Fibroblast of skin of abdomen (primary cell): ENCODE measurements at places on chromosomes 3 and 15.

DNA sequence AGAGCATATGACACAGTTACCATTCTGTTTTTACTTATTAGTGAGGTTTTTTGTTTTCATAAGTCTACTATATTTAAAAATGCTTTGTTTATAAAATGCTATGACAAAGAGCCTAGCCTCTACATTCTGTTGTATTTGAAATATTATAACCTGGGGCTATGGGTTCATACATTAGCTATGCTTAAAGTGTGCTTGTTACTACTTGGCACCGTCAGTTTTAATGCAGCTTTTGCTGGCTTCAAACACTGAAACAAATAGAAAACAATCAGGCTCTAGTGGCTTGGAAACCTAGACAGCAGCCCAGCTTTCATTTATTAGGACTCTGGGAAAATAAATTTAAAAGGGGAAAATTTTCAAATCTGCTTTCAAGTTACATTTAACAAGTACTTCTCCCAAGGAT is 635.9 kb downstream of the CADM2 start:
- DNase-seq: no peak

- no peak for DNase-seq
These were observed 70.2 kb upstream of the GADL1 start for GRCh38 chr3:30964612-30965011.

DNA sequence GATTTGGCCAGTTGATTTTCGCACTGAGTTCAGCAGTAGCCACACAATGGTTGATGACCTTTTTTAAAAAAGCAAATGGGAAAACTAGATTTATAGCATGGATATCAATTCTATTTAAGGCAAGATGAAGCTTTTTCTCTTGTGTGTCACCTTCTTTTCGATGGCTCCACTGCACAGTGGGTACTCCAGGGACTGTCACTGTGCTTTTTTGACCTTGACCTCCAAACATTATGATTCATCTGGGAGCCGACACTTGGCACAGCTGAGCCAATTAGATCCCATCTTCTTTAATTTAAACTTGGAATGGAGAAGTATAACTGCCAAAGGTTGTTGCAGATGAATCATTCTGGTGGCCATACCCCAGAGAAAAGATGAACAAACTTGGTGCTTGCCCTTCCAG is 367.3 kb downstream of the EPHA6 start:
- no peak for DNase-seq

GRCh38 chr3:12799525-12800440 is 3.3 kb downstream of the CAND2 start:
- no peak for DNase-seq

- no peak for DNase-seq
These were observed 21.7 kb downstream of the TMEM40 start for GRCh38 chr3:12737319-12737718.

GRCh38 chr3:37137516-37137915 is 36.9 kb downstream of the LRRFIP2 start:
- peak; percentile 23 for DNase-seq

GRCh38 chr3:31054032-31054431 is 159.6 kb upstream of the GADL1 start:
- DNase-seq: no peak

- DNase-seq: no peak
These were observed 64.4 kb downstream of the ATP13A5 start for GRCh38 chr3:193314161-193314560.

GRCh38 chr15:59158701-59159034 is 48.0 kb upstream of the LDHAL6B start:
- no peak for DNase-seq

- DNase-seq: peak; percentile 50
These were observed 132.6 kb upstream of the LIPC start for GRCh38 chr15:58298879-58299850.

DNA sequence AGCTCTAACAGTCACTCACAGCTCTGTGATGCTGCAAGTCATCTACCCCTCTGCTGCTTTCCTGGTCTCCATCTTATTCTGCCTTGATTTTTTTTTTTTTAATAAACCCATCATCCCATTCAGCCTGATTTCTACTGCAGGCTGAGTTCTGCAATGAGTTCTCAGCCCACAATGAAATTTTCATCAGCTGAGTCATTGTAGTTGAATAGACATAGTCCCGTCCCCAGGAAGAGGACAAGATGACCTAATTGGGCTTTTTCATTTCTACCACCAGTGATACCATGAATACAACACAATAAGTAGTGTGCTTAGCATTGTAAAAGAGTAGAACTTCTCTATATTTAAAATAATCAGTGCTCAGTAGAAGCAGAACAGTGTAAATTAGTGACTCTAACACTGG is 59.3 kb downstream of the C3orf85 start:
- DNase-seq: peak; percentile 34

GRCh38 chr15:22939051-22939450 is 41.1 kb downstream of the CYFIP1 start:
- no peak for DNase-seq

- DNase-seq: no peak
These were observed 87.7 kb upstream of the ABHD17C start for GRCh38 chr15:80607287-80607980.

DNA sequence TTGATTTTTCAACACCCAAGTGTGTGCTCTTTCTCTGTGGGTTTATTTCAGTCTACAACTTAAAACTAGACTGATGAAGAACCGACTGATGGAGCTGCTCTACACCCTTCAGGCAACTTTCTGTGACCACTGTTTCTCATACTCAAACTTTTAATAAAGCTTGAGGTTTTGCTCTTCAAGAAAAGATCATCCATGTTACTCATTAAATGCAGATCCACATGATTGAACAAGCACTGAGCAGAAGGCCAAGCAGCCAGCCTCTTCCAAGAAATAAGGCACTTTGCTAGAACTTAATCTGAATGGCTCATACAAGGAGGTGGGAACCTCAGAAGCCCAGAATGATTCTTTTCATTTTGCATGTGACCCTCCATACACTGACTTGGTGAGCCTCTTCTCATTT is 8.7 kb downstream of the SLC27A2 start:
- no peak for DNase-seq

DNA sequence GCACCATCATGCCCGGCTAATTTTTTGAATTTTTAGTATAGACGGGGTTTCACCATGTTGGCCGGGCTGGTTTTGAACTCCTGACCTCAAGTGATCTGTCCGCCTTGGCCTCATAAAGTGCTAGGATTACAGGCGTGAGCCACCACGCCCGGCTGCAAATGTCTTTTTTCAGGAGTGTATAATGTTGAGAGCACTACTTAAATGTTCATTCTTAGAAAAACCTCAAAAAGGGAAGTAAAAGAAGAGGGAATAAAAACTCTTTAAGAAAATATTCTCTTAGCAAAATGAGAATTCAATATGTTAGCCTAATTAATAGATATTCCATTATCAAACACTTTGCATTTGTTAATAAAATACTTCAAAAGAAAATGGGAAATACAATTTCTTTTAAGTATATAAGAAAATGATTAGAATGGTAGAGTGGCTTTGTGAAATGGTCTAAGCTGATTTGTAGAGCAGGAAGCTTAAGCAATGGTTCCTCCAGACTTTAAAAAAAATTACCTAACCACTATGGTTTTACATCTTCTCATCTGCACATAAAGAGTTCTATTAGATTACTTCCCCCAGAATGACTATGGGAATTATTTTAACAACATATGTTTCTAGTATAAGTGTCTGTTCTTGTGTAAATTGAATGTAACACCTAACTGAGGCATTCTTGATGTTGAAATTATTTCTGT is 226.7 kb upstream of the ALCAM start:
- no peak for DNase-seq

DNA sequence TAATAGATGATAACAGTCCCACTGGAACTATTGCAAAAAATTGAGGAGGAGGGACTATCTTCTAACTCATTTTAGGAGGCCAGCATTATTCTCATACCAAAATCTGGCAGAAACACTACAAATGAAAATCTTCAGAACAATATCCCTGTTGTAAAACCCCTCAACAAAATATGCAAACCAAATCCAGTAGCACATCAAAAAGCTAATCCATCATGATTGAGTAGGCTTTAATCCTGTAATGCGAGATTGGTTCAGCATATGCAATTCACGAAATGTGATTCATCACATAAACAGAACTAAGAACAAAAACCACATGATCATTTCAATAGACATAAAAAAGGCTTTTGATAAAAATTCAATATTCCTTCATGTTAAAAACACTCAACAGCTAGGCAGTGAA is 23.9 kb upstream of the PLSCR2 start:
- DNase-seq: peak; percentile 83

DNA sequence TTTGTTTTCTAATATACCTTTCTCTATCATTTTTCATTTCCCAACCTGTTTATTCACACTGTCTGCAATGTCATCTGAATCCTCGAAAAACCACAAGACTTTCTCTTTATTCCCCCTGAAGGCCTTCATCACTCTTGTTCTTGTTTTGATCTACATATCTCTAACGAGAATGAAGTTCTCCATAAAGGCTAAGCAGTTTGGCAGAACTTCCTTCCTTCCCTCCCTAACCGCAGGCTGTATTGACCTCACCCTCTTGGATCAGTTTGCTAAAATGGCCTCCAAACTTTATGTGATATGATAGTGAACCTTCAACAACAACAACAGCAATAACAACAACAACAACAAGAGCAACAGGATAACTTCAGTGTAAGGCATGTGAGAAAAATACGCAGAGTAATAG is 392.8 kb downstream of the TIGIT start:
- peak; percentile 4 for DNase-seq

GRCh38 chr15:100083572-100083971 is 258.2 kb downstream of the ADAMTS17 start:
- no peak for DNase-seq

- no peak for DNase-seq
These were observed 109.5 kb downstream of the ST8SIA2 start for GRCh38 chr15:92502930-92503857.

DNA sequence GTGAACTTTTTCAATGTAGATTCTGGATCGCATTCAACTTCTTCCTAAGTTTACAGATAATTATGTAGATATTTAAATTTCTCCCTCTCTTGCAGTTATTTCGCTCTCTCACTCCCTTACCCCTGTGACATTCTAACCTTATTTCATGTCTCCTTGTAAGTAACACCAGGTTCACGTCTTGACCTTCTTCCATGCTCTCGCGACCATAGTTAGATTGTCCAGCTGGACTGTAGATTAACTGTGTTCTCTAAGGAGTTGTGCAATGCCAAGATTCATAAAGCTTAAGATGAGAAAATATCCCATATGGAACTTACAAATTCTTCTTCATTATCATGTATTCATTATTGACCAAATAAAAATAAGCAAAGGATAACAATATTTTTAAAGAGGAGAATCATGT is 430.5 kb downstream of the GABRG3 start:
- no peak for DNase-seq

- no peak for DNase-seq
These were observed 79.5 kb upstream of the FGF7 start for GRCh38 chr15:49343546-49343945.

GRCh38 chr15:45665261-45665660 is 30.4 kb downstream of the SQOR start:
- DNase-seq: no peak

- DNase-seq: no peak
These were observed 101.4 kb upstream of the SOX2 start for GRCh38 chr3:181610083-181610972.

- peak; percentile 66 for DNase-seq
These were observed 28.4 kb downstream of the USF3 start for GRCh38 chr3:113668015-113668414.

GRCh38 chr3:17820704-17821103 is 78.3 kb upstream of the TBC1D5 start:
- no peak for DNase-seq

DNA sequence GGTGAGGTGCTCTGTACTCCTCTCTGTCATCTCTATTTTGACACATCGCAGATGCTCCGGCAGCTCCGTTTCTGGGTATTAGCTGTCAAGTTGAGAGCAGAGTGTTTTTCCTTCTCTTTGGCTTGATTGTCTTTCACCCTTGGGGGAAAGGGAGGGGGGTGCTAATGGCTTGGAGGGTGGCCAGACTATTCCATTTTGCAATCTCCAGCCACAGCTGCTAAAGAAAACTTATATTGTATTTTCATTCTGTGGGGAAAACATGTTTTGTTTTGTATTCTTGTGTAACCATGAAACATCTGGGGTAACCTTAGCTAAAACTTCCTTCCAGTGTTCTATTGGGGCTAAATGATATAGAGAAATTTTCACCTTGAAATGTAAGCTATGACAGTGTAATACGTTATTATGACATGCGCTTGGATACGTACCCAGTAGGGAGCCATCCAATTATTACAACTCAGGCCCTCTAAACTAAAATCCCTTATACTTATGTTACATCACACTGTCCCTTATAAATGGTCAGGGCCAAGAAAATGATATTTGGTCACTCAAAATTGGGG is 14.0 kb upstream of the LARP6 start:
- DNase-seq: peak; percentile 84

DNA sequence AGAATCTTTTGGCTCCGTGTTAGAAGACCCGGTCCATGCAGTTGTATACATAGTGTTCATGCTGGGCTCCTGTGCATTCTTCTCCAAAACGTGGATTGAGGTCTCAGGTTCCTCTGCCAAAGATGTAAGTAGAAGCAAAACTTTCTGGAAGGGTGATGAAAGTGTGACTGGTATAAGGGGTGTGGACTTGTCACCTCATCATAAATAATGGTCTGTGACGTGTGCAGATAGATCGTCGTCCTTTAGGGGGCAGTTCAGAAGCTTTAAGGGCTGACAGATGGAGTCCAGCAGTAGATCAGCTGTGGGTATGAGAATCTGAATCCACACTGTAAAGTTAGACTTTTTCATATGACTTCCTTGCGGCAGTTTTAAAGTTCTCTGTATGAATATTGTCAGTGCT is 15.3 kb downstream of the SEC61A1 start:
- peak; percentile 65 for DNase-seq

DNA sequence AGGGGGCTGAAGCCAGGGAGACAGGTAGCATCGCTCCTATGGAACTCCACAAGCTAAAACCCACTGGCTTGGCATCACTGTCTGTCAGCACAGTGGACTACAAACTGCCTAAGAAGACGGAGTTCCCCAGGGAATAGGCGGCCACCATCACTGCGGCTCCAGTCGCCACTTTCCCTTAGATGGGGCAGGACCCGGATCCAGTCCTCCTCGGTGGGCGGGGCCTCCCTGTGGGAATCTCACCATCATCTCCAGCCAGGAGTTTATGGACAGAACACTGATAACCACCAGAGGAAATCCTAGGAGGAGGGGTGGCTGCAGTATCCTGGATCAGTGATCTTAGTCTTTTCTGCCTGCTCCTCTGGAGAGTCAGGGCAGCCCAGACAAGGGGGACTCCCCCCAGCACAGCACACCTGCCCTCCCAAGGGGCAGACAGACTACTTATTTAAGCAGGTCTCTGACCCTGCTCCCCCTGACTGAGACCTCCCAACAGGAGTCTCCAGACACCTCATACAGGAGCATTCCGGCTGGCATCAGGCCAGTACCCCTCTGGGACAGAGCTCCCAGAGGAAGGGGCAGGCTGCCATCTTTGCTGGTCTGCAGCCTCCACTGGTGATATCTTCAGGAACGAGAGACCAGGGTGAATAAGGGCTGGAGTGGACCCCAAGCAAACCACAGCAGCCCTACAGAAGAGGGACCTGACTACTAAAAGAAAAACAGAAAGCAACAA is 435.6 kb upstream of the RASGRP1 start:
- DNase-seq: no peak

DNA sequence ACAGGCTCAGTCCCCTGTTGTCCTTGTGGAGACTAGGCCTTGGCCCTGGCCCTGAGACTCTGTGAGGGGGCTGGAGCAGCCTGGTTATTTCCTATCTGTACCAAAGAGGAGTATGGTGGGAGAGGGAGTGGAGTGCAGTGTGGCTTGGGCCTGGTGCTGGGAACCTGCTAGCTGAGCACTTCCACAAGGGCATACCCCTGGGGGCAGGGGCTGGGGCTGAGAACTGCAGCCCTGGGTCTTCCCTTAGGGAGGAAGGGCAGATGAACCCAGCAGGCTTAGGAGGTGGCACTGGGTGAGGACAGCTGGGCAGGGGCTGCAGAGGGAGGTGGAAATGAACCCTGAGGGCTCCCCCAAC is 3.5 kb upstream of the CHST14 start:
- DNase-seq: no peak
